ENCODE measurements at places on chromosomes 5 and 9. TPM values are rescaled to one million over a fixed set of nuclear protein-coding genes. Genes with fewer than 3 reads are reported as not detected.

DNA sequence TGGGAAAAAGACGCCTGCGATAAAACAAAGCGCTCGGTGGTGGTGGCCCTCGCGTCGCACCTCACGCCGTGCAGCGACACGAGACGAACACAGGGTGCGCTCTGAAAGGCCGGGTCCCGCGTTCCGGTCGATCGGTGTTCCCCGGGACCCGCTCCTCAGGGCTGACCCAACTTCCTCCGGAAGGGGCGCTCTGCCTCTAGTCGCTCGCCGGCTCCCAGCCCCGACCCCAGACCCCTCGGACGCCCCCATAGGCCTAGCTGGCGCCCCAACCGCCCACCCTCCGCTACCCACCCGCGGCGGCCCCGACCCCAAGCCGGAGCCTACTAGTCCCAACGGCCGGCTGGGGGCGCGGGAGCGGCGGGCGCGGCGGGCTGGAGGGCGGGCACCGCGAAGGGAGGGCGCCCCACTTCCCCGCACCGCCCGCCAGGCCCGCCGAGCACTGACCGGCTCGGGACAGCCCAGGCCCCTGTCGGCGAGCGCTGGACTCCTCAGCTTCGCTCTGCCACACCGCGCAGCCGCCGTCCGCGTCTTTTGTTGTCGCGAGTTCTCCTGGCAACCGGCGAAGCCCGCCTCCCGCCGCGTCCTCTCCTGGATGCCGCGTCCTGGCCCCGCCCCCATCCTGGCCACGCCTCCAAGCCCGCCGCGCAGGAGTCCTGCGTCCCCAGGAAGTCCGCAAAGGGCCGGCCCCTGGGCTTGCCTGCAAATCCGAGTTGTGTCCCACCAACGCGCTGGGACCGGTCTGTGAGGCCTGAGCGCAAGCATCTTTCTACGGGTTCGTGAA is at the start of gene KIF27:
KIF27 (minus strand) TSS at position 506 of the 781 bp plus-strand sequence. CDS start 5,841 bp downstream, outside the sequence.
- peak; percentile 99 for DNase-seq

DNA sequence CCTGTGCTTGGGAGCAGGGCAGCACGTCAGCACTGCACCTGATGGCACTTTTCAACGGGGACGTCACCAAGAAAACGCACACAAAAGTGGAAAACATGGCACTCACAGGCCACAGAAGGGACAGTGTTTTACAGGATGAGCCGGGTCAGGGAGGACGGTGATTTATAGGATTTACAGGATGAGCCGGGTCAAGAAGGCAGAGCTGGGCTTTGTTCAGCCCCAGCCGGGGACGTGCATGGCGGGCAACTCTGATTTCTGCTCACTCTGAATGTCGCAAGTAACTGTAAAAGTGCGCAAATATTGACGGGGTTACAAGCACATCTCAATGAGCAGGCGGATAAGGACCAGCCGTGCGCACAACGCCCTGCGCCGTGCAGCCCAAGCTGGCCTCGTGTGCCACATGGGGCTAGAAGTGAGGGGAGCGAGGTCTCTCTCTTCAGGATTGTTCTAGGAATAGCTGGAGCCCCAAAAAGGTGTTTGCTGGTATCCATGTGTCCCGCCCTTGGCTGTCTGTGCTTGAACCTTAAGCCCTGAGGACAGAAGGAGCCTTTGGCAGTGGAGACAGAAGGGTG is 16.4 kb downstream of the SLC6A18 start:
- DNase-seq = no peak

DNA sequence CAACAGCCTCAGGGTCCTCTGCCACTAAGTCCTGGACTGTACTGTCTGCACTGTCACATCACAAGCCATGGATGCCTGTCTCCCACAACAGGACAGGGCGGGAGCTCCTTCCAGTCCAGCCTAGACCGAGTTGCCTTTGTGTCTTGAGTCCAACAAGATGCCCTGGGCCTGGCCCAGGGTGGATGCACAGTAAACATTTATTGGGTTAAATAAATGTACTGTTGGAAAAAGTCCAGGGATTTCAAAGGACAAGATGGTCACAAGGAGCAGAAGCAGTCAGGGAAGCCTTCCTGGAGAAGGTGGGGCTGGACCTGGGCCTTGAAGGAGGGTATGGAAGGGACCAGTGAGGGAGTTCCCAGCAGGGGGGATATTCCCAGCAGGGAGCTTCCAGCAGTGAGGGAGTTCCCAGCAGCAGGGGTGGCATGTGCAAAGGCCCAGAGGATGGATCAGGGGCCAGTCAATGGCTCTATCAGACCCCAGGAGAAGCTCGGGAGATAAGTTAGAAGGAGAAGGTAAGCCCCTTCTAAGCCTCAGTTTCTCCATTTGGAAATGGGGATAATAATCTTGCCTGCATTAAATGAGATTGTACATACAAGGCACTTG is 72.7 kb upstream of the NEURL1B start:
- DNase-seq = peak; percentile 67

GRCh38 chr5:130198927-130199326 is 294.7 kb downstream of the CHSY3 start:
- DNase-seq = no peak

The TAF11L10 gene
- total RNA-seq = not detected

- peak; percentile 49 for DNase-seq
These were observed 55.6 kb downstream of the RXRA start for GRCh38 chr9:134381671-134382516.

- DNase-seq = peak; percentile 29
These were observed 756 bp downstream of the VAV2 start for GRCh38 chr9:133991214-133991921.

DNA sequence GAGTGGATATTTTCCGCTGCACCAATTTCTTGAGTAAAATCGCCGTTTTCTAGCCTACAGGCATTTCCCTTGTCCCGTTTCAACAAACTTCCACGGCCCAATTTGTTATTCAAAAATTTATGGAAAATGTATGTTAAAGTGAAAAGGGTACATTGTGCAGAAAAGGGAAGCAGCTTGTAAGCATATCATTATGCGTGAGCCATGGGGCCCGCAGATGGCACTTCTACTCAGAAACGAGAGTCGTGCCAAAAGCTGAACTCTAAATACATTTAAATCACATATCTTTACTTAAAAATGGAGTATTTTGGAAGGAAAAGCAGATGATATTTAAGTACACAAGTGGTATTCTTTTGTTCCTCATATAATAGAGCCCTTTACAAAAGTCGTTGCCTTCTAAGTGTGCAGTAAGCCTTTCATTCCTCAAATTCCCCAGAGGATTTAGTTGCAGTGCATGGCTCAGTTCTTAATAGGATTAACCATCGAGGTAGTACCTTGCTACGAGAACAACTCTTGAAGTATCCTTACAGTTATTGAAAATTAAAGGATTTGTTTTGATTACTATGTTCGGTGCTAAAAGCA is 1227.2 kb upstream of the WWC1 start:
- DNase-seq = no peak

GRCh38 chr5:16626696-16627264 is 10.0 kb upstream of the RETREG1 start:
- no peak for DNase-seq

The C1QTNF3 gene
- 7.8 TPM for total RNA-seq

GRCh38 chr5:58184910-58185309 is 275.0 kb downstream of the PLK2 start:
- DNase-seq = no peak

GRCh38 chr9:128259156-128259555 is 16.7 kb downstream of the GOLGA2 start:
- no peak for DNase-seq

The SOHLH1 gene
- not detected for total RNA-seq

DNA sequence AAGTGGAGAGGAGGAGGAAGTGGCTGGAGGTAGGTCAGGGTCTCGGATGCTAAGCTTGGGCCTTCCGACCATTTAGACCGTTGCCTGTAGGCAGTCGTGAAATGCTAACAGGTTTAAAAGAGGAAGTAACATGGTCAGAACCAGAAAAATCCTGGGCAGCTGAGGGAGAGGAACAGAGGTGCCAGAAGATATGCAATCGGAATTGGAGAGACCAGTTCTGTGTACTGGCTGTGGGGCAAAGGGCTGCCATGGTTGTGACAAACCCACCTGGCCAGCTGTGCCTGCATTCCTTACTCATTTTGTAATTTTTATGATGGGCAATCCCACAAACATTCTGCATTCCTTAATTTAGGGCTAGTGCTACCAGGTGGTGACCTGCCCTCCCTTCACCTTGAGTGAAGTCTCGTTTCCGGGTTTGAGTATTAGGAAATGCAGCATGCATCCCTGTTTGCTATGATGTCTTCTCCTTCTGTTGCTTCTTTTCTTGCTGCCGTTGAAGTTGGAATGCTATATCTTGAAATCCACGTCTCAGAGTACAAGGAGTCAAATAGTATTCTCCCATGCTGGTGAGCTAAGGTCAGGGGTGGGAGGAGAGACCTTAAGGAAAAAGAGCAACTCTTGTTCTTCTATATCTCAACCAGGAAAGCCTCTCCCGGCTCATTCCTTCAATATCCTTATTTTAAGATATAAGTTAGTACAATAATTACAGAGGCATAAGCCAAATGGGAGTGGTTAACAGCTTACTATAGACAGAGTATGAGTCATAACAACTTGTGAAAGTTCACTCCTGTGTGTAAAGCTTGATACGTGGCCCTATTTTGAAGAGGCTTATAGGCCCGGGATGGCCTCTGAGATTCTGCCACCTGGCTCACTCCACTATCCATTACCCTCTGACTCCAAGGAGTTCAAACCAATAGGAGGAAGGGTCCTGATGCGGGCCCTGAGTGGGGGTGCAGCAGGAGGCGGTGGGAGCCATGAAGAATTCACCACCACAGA is 37.0 kb downstream of the B4GALT1 start:
- DNase-seq = peak; percentile 57

DNA sequence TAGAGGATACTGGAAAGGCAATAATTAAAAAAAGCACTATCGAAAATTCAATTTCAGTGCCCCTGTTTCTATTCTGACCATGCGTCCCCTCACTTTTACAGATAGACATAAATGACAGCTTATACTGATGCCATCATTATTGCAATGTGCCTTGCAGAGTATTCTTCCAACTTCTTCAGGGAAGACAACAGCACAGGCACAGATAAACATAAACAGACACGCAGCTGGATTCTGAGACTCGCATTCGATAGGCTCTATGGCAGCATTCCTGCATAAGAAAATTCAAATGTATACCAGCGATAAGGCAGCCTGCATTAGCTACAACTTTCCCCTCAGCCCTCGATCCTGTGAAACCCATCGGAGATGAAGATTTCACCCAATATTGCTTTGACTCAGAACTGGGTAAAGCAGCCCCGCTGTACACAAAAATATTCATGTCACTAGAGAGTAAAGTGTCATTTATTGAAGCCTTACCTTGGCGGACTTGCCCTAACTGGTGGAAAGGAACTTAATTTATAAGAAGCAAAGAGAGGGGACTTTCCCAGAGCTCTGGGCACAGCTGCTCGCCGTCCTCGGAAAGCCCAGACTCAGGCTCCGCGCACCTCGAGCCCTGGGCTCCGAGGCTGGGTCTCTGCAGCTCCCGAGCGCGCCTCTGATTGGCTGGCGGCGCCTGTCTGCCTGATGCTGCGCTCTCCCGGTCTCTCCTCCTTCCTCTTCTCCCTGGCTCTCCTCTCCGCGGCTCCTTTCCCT is at the start of gene CDH18:
CDH18 (minus strand) TSS at position 589 of the 750 bp plus-strand sequence. CDS start 149,214 bp downstream, outside the sequence.
- no peak for DNase-seq

The CCL28 gene
- 115 TPM for total RNA-seq

GRCh38 chr5:32740651-32741050 is 29.5 kb downstream of the NPR3 start:
- DNase-seq = no peak

DNA sequence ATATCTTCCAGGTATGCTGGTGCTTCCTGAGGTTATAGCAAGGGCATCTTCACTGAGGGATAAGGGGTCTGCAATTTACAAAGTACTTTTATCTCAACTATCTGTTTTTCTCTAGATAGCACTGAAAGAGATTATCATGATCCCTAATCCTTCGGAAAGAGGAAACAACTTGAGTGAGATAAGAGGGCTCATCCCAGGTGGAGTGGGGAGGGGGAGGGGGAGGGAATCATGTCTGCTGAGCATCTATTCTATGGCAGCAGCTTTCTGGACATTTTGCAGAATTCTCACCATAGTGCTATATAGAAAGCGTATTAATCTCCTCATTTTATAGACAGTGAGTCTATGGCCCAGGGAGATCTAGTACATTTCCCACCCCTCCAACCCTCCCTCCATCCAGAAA is 5.9 kb downstream of the TNFSF15 start:
- no peak for DNase-seq

The ANKRD31 gene
- total RNA-seq = 0.16 TPM

GRCh38 chr9:123778232-123778902 is 151.6 kb downstream of the DENND1A start:
- DNase-seq = no peak

The PPP3R2 gene
- total RNA-seq = not detected

DNA sequence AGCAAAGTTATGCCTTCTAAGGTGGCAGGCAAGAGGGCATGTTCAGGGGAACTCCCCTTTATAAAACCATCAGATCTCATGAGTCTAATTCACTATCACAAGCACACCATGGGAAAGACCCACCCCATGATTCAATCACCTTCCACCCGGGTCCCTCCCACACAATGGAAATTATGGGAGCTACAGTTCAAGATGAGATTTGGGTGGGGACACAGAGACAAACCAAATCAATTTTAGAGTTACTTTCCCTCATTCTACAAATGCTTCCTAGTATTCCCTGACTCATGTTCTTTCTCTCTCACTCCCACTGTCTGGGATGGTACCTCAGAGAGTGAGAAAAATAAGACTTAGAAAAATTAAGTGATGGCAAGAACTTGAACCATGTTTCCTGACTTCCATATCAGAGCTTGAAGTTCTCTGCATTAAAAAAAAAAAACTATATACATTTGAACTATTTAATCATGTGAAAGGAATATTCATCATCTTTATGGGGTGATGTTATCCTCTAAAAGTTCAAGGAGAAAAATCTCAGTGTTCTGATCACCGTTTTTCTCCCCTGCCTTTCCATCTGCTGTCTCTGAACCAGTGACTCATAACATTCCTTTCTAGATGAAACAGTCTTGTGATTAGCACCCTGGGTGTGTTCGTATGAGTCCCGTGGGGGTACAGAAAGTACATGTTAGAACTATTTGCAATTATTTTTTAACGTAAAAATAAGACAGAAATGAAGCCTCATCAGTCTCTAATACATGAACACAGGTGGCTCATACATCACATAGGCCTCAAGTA is 282.9 kb downstream of the SLF1 start:
- no peak for DNase-seq

DNA sequence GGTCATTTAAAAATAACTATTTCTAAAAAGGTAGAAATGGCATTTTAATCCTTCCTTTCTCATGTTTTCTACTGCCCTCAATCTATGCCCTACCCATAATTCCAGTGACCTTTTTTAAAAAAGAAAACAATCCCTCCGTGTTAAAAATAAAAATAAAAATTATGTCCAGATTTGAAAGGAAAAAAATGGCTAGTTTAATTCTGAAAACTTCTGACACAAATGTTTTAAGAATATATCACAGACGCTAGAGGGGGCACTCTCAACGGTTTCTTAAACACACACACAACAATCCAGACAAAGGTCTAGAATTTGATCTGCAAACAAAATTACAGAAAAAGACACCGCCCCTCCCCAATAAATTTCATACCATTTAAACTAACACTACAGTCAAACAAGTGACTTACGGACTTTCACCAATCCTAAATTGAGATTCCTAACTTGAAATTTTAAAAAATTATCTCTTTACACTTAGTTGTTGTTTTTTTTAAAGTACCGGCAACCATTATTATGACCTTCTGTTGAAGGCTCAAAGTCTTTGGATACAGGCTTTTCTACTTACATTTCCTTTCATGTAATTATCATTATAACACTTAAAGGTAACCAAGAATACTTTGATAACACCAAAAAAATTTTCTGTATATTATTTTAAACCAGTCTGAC is 38.2 kb downstream of the CLINT1 start:
- DNase-seq = no peak

The AIF1L gene
- total RNA-seq = 1.2 TPM

The SPINK7 gene
- not detected for total RNA-seq

The ST8SIA4 gene
- total RNA-seq = 2.0 TPM

The TSSK1B gene
- not detected for total RNA-seq

The SLC36A2 gene
- not detected for total RNA-seq

- peak; percentile 59 for DNase-seq
These were observed 113.0 kb downstream of the GAPVD1 start for GRCh38 chr9:125374443-125375309.
